ENCODE measurements at places on chromosomes 6 and 20.

- no peak for DNase-seq
These were observed 511.3 kb downstream of the PHF3 start for GRCh38 chr6:64146876-64147275.

DNA sequence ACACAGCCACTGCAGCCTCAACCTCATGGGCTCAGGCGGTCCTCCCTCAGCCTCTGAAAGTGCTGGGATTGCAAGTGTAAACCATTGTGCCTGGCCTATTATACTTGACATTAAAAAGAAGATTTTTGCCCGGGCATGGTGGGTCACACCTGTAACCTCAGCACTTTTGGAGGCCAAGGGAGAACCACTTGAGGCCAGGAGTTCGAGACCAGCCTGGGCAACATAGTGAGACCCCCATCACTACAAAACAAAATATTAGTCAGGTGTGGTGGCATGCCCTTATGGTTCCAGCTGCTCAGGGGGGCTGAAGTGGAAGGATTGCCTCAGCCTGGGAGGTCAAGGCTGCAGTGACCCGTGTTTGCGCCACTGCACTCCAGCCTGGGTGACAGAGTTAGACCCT, 42.4 kb downstream of the FAM217A start:
- DNase-seq: no peak

- no peak for DNase-seq
These were observed 392.4 kb upstream of the SOX4 start for GRCh38 chr6:21201187-21201586.

DNA sequence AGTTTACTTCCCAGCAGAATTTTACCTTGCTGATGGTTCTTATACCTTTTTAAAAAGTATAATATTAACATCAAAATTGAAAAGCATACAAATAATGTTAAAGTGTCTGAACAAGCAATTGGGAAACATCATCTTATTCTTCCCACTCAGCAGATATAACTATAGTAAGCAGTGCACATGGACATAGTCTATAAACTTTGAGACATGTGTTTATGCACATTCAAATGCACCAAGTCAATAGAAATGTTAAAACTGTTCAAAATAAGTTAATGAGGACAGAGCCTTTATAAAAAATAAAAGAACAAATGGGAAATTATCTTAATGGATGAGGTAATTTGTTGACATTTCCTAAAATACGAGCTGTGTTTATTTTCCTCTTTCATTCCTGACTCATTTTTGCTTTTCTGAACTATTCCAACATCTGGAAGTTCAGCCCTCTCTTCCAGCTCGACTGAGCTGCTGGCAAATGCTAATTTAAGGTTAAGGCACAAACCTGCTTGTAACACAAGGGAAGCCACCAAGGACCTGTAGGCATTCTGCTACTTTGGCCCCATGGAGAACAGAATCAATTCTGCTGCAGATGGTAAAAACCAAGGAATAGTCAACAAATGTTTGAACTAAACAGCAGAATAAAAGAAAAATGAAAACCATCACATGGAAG, 110.3 kb upstream of the MAP3K4 start:
- DNase-seq: no peak
